ENCODE measurements at places on chromosomes 3 and 15.
A peak's percentile ranks its signal among the peaks of the same experiment; 100 is the strongest.

- no peak for DNase-seq
These were observed 25.6 kb upstream of the FAM174B start for GRCh38 chr15:92681141-92681631.

- DNase-seq, result no peak
These were observed 46.2 kb downstream of the ILDR1 start for GRCh38 chr3:121975702-121976302.

- DNase-seq, result no peak
These were observed 1338.8 kb downstream of the NSUN3 start for GRCh38 chr3:95401693-95402092.

DNA sequence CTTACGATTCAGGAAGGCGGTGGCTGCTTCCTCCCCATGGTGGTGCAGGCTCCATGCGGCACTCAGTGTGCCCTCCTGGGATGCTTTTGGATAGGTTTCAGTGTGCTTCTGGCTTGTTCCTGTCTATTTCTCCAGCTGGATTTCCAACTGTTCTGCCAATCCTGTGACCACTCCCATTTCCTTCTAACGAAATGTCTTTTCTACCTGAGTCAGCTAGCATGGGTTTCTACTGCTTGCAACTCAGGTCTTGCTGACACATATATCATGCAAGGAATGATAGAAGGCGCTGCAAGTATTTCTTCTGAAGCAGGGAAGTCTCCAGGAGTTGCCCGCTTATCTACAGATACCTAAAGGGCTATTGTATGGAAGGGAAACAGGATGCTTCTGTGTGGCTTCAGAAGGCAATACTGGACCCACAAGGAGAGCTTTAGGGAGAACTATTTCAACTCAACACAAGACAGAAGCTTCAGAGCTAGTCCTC lies 244.4 kb downstream of the OPA1 start:
- no peak for DNase-seq

- no peak for DNase-seq
These were observed 26.8 kb downstream of the ARIH2 start for GRCh38 chr3:48945432-48945831.

- DNase-seq, result no peak
These were observed 217.3 kb upstream of the GOLIM4 start for GRCh38 chr3:168312984-168313383.

DNA sequence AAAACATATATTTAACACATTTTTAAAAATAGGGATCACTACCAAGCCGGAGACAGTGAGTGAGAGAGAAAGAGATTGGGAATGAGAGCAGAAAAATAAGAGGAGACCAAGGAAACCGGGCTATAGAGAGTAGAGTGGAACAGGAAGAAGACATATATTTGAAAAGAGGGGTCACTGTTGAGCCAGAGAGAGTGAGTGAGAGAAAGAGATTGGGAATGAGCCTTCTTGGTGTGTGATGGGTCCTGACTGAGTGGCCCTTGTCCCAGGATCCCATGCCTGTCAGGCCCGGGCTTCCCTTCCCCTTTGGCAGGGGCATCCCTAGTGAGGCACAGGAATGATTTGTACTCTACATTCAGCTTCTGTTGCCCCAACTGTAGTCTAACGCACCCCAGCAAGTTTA lies 646.6 kb downstream of the NTRK3 start:
- DNase-seq, result no peak

DNA sequence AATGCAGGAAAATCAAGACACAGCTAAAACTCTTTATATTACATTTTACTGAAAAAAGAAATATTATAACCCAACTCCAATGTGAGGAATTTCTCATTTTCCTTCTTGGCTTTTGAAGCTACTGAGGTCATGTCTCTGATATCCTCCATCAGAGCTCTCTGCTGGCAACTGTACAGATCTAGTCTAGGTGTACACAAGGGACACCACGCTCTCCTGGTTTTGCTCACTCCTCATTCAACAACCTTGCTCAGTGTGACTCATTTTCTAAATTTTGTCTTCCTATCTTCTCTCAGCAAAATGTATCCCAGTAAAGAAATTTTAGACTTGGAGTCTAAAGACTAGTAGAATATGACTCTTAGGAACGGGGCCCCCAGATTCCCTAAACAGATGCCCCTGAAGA lies 144.3 kb downstream of the KCNMB2 start:
- DNase-seq, result no peak

DNA sequence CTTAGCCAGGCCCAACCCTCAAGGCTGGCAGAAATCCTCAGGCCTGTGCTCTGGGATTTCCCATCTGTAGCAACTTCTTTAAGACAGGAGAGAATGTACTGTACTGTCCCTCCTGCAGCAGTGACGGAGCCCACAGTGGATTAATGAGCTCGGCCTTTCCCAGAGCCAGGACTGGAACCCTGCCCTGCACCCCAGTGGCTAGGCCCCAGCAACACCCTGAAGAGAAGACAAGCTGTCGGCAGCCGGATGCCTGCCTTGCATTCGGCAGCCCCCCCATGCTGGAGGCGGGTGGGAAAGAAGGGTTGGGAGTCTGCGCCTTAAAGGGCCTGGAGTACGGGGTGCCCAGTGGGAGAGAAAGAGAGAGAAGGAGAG lies 32.0 kb downstream of the KLHL25 start:
- no peak for DNase-seq

DNA sequence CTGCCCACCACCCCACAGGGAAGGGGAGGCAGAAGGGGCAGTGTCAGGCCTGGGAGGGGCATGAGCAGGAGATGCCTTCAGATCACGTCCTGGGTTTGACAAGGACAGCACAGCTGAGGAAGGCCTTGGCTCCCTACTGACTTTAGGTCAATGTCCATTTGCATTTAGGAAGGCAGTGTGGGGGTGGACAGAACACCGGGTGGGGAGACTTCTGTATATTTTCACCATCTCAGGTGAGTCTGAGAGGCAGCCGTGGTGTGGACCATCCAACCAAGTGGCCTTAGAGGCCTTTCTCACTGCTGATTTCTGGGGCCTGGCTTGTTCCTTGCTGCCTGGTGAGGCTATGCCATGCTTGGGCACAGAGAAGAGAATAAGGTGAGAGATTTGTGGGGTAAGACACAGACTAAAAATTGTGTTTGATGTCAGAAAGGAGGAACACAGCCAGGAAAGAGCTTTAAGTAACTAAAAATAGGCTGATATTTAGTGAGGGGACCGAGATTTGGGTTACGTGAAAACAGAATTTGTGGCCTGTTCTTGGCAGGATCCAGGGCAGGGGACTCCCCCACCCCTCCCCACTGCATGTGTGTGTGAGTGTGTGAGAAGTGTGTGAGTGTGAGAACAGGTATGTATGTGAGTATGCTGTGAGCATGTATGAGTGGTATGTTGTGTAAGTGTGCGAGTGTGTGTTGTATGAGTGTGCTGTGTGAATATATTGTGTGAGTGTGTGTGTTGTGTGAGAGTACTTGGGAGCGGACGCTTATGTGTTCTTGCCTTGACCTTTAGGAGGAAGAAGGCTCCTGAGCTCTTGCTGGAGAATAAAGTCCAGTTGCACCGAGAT lies 11.8 kb upstream of the PLA2G4E start:
- no peak for DNase-seq

- no peak for DNase-seq
These were observed 1.5 kb upstream of the PLXNB1 start for GRCh38 chr3:48431224-48432029.

- DNase-seq, result no peak
These were observed 58.8 kb downstream of the CEMIP start for GRCh38 chr15:80838012-80838411.

- no peak for DNase-seq
These were observed 35.4 kb downstream of the FXR1 start for GRCh38 chr3:180947761-180948390.

- no peak for DNase-seq
These were observed 107.4 kb upstream of the SLC4A7 start for GRCh38 chr3:27591312-27592210.

DNA sequence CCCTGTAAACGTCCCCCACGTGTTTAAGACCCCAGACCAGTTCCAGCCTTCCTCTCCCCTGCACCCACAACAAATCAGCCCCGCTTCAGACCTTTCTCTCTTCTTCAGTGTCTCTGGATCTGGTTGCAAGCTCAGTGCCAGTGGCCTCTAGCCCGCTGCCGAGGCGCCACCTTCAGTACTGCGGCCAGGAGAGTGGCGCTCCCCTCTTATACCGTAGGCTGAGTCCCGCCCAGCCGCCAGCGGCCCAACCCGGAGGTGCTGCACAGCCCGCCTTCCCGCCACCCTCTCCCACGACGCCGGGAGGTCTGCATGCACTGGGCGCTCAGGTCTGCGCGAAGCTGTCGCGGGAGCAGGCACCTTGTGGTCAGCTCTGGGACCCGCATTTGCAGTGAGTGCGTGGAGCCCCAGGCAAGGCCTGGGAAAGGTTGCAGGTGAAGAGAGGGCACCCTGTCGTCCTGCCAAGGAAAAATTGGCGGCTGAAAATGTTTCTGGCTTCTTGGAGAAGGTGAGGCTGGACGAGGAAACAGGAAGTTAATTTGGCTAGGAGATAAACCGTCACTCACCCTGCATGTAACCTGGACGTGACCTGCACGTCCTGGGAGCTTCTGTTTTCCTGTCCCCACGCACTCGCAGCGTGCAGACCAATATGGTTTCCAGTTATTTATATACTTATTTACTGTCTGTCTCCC lies at the start of gene C2CD4B:
TSS of gene C2CD4B (minus strand) at position 182 of the 689 bp plus-strand sequence. CDS start 301 bp downstream, outside the sequence.
- peak; percentile 26 for DNase-seq

- no peak for DNase-seq
These were observed 33.8 kb downstream of the AMOTL2 start for GRCh38 chr3:134340362-134340981.

GRCh38 chr3:66098436-66098835 lies 59.7 kb upstream of the MAGI1 start:
- no peak for DNase-seq

- DNase-seq, result no peak
These were observed 291.0 kb upstream of the TGFBR2 start for GRCh38 chr3:30315447-30315846.

- DNase-seq, result no peak
These were observed 5.8 kb downstream of the TASOR start for GRCh38 chr3:56677286-56677685.

GRCh38 chr15:99605990-99606389 lies 40.2 kb downstream of the MEF2A start:
- DNase-seq, result no peak

- no peak for DNase-seq
These were observed 21.9 kb downstream of the RIOX2 start for GRCh38 chr3:97950360-97950759.

GRCh38 chr3:50502584-50503423 lies 630 bp downstream of the CACNA2D2 start:
- no peak for DNase-seq

All from left renal cortex interstitium (tissue), 4 donors.